ENCODE measurements at places on chromosomes 12 and 14.

DNA sequence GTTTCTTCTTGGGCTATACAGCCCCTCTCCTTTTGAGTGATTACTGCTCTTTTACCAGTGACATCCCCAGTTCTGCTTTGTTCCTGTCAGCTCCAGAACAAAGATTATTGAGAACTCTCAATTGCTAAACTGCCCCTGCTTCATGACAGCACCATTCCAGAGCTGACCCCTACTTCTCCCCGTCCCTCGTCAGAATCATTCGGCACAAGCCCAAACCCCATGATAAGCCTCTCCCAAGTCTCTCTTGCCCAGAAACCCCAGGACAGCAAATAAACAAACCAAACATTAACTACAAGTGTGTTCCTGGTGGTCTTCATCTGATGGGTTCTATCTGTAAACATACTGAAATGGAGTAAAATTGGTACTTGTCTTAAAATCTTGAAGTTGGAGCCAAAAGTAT is 9.3 kb upstream of the DLGAP5 start:
- no peaks in the 10 kb centered on the region for H3K36me3 ChIP-seq
- no peak overlapping the region for H3K4me3 ChIP-seq
- H3K27me3 ChIP-seq, result no peaks in the 10 kb centered on the region
- no peaks in the 10 kb centered on the region for H3K4me1 ChIP-seq

- no peak overlapping the region for H3K4me3 ChIP-seq
- DNase-seq, result no peak
- no peak overlapping the region for H3K27ac ChIP-seq
- no peaks in the 10 kb centered on the region for H3K27me3 ChIP-seq
- H3K36me3 ChIP-seq, result no peaks in the 10 kb centered on the region
Measured at GRCh38 chr12:49415521-49415970, 48.3 kb downstream of the SPATS2 start.

- H3K36me3 ChIP-seq, result no peaks in the 10 kb centered on the region
- H3K27me3 ChIP-seq, result no peaks in the 10 kb centered on the region
- no peak for DNase-seq
- peak overlapping the region; percentile 85 for H3K4me3 ChIP-seq
- H3K27ac ChIP-seq, result peak overlapping the region; percentile 85
- peaks cover 40% of the 10 kb centered on the region for H3K4me1 ChIP-seq
Measured at GRCh38 chr14:105021656-105022275, 883 bp upstream of the CDCA4 start.

- no peak for DNase-seq
- H3K36me3 ChIP-seq, result no peaks in the 10 kb centered on the region
- no peak overlapping the region for H3K27ac ChIP-seq
- no peaks in the 10 kb centered on the region for H3K27me3 ChIP-seq
Measured at GRCh38 chr12:1398673-1399072, 195.7 kb downstream of the FBXL14 start.
